Right renal cortex interstitium (tissue), 3 donors: ENCODE measurements at places on chromosomes 3 and 15. TPM values are rescaled to one million over a fixed set of nuclear protein-coding genes. Genes with fewer than 3 reads are reported as not detected.

GRCh38 chr3:101642441-101642840 is 34.5 kb downstream of the ZBTB11 start:
- no peak for DNase-seq

- DNase-seq, result no peak
These were observed 17.8 kb downstream of the SPATA12 start for GRCh38 chr3:57078344-57078634.

DNA sequence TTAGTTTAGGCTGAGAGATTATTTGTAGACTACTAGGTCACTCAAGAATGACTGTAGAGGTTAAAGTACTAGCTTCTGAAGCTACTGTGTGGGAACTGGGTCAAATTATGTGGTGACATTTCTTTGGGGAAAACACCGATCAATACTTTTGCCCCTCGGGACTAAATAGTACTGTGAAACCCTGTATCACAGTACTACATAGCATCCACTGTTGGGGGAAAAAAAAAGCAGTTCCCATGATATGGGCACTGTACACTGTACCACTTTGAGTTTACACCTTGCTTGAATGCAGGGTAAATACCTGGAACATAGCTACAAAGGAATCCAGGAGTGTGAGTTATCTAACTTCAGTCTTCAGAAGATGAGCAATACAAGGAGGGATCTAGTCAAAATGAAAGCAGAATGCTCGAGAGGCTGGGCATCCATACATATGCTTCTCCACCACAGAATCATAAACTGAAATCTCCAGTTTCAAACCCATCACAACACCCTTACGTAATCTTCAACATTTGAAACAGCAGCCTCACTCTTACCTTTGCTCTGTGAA is 311.4 kb downstream of the UNC13C start:
- no peak for DNase-seq

DNA sequence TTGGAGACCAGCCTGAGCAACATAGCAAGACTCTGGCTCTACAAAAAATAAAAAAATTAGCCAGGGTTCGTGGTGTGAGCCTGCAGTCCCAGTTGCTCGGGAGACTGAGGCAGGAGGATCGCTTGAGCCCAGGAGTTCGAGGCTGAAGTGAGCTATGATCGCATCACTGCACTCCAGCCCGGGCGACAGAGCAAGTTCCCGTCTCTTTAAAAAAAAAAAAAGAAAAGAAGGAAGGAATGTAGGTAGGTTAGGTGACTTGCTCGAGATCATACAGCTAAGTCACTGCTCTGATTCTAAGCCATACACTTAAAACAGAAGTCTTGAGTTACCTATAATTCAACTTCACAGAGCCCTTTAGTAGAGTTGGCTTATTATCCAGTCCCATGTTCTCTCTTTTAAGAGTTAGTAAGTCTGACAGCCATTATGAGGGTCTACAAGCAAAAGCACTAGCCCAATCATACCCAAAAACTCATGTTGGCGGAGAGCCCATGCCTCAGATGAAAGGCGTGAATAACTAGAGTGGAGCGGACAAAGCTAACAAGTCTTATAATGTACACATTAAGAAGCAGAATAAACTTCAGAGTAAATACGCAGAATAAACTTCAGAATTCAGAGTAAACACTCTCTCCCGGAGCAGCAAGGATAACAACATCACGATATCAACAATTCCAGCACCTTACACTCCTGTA is 768 bp downstream of the AAGAB start:
- DNase-seq, result peak; percentile 36

ARGFX gene
- polyA plus RNA-seq, result not detected
